ENCODE measurements at places on chromosomes 13 and 19.

DNA sequence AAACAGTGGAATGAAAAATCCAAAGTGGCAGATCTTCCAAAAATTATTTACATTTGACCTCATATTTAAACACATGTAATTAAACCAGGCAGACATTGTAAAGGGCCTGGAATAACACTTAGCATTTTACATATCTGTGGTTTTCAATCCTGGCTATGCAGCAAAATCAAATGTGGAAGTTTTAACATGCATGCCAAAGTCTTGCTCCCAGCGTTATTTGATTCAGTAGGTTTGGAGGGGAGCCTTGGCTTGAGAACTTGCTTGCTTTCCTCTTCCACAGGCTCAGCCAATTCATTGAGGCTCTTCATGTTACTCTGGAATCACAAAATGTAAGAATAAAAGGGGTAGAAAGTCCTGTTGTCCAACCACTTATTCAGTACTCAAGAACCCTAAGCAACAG is 42.5 kb upstream of the INTS6 start:
- DNase-seq = no peak

GRCh38 chr13:90414691-90415596 is 932.5 kb upstream of the MIR17HG start:
- DNase-seq = no peak

DNA sequence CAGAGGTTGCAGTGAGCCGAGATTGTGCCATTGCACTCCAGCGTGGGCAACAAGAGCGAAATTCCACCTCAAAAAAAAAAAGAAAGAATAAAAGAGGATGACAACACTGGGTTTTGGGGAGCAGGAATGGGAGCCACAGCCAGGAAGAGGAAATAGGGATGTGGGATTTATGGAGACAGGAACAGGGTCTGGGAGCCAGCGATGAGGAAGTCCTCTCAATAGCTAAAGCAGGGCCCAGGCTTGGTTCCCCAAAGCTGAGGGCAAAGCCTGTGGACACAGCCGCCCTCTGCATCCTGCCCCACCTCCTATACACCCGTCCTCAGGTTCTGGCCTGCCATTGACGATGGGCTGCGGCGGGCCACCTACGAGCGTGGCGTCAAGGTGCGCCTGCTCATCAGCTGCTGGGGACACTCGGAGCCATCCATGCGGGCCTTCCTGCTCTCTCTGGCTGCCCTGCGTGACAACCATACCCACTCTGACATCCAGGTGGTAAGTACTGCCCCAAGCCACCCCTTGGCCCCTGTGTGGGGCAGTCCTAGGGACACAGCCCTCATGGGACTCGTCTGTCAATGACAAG is 13.6 kb downstream of the HIPK4 start:
- no peak for DNase-seq

DNA sequence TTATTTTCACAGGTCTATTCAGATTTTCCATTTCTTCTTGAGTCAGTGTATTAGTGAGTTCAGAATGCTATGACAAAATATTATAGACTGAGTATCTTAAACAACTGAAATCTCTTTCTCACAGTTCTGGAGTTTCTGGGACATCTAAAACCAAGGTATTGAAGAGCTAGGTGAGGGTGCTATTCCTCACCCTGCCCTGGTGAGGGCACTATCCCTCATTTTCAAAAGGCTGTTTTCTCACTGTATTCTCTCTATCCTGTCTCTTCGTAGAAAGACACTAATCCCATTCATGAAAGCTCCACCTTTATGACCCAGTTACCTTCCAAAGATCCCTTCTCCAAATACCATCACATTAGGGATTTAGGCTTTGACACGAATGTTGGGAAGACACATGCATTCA is 1617.1 kb downstream of the PCDH9 start:
- no peak for DNase-seq

GRCh38 chr19:10971107-10971726 is 10.4 kb downstream of the SMARCA4 start:
- no peak for DNase-seq

DNA sequence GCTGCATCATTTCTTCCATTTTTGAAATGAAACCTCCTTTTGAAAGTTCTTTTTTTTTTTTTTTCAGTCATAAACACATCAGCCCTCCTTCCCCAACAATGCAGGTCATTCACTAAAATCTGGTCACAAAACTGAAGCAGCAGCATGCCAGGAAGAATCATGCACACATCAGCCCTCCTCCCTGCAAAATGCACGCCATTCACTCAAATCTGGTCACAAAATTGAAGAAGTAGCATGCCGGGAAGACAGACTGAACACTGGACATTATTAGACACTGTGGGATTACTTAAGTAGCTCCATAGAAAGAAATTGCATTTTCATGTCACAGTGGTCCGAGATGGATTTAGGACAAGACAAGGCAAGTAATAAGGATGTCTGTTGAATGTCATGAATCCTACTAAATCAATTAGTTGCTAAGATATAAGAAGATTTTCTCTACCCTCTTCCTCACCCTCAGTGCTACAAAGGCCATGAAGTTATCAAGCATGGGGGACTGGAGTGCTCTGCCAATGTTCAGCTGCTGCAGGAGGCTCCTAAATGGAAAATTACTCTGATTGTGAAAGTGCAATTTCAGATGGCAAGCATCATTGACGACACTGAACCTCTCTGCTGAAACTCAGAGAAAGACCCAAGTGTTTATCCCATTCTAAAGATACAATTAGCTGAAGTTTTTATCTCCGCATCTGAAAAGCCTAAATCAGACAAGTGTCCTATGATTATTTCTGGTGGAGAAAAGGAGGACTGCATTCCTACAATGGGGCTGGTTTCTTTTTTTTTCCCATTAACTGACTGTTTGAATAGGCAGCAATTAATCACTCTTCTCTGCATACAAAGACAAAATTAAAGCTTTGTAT is 913.2 kb downstream of the DIAPH3 start:
- DNase-seq = no peak

Data from activated T-cell treated with anti-CD3 and anti-CD28 coated beads for 1 hour (primary cell).